Activated T-cell treated with anti-CD3 and anti-CD28 coated beads for 24 hours (primary cell): ENCODE measurements at places on chromosomes 5 and 9.

GRCh38 chr5:118946138-118946800 is 42.1 kb downstream of the DTWD2 start:
- DNase-seq, result no peak

DNA sequence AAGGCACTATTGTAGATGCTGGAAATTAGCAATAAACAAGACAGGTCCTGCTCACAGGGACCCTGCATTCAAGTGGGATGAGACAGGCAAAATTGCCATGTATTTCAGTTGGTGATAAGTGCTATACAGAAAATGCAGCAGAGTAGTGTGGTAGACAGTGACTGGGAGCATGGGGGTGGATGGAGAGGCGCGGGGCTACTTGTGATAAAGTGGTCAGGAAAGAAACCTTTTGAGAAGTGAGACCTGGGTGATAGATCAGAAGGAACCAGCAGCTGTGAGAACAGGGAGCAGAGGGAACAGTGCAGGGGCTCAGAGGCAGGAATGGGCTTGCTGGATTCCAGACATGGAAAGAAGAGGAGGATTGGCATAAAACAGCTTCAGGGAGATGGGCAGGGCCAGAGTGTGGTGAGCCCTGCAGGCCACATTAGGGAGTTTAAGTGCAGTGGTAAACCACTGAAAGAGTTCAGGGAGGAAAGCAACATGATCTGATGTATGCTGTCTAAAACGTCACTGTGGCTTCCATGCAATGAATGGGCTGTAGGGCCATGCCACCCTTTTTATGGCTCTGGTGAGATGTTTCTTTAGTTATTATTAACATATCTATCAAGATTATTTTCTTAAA is 7.3 kb downstream of the CRHBP start:
- DNase-seq, result no peak

- DNase-seq, result peak; percentile 53
Observed at GRCh38 chr5:35003018-35003957, 44.5 kb downstream of the AGXT2 start.

GRCh38 chr5:150960791-150961396 is 56.1 kb upstream of the ZNF300 start:
- DNase-seq, result no peak
